ENCODE measurements at places on chromosomes 13 and 19.

DNA sequence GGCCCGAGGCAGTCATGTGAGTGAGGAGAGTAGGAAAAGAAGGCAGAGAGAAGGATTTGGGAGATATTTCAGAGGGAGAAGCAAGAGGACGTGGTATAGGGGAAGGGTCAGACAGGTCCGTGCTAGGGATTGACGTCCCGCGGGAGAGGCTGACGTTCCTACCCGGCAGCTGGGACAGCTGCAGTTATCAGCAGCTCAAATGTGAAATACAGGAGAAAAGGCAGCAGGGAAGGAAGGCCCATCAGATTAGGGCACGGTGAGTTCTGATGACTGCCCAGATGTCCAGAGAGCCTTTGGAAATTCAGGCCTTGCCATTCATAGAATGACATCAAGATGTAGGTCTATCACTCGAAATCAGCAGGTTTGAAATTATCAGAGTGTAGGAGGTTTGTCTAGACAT, 88.4 kb downstream of the IRS2 start:
- DNase-seq, result no peak

GRCh38 chr13:36166046-36166445, 34.9 kb upstream of the DCLK1 start:
- no peak for DNase-seq

DNA sequence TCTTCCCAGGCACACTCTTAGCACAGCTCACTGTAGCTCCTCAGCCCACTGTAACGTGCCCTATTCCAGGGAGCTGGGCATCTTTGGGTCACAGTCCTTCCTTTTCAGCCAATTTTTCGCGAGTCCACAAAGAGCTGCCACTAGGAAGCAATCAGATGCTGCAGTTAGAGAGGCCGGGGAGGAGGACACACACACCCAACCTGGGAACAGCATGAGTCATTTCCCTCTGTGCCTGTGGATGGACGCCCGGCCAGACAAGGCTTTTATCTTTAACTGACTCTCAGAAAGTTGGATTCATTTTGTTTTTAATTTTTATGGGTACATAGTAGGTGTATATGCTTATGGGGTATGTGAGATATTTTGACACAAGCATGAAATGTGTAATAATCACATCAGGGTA, 918.6 kb downstream of the UQCRFS1 start:
- no peak for DNase-seq

GRCh38 chr13:80504453-80504852, 163.5 kb upstream of the SPRY2 start:
- DNase-seq, result no peak

- DNase-seq, result no peak
These were observed 7.7 kb upstream of the RNF113B start for GRCh38 chr13:98184792-98185191.

DNA sequence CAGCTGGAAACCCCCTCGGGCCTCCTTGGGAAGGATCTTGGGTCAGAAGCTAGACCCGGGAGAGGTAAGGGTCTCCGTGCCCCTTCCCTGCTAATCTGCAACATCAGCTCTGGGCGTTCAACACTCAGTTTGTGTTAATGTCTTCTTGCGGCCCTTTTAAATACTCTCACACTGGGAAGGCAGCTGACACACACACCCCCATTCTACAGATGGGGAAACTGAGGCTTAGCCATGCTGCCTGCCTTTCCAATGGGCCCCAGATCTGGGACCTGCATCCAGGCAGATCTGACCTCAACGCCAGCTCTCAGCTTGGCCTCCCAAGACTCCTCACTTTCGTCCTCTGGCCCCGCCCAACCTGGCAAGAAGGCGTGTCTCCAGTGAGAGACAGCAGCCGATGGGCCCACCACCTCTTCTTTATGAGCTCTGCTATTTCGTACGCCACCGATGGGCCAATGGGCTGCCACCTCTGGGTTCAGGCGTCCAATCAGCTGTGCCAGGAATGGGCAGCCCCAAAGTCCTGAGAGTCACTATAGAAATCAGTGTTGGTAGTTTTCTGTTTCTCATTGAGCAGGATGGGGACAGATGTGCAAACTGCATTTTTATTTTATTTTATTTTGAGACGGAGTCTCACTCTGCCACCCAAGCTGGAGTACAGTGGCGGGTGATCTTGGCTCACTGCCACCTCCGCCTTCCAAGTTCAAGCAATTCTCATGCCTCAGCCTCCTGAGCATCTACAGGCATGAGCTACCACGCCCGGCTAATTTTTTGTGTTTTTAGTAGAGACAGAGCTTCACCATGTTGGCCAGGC, 43.8 kb downstream of the DNM2 start:
- DNase-seq, result no peak

DNA sequence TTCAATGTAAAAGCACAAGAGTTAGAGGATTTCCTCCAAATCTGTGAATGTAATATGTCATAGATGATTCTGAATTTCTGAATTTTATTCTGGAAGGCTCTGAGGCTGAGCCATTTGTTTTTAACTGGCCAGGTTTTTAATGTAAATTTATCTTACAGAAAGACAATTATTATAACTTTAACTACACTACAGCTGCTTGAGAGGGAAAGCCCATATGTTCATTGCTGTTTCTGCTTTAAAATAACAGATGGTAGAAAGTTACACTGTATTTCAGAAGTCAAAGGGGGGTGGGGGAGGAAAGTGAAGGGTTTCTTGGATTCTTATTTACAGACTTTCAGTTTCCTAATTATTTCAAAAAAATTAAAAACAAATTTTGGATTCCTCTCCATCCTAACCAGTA, 62.8 kb downstream of the DNAJC15 start:
- no peak for DNase-seq

DNA sequence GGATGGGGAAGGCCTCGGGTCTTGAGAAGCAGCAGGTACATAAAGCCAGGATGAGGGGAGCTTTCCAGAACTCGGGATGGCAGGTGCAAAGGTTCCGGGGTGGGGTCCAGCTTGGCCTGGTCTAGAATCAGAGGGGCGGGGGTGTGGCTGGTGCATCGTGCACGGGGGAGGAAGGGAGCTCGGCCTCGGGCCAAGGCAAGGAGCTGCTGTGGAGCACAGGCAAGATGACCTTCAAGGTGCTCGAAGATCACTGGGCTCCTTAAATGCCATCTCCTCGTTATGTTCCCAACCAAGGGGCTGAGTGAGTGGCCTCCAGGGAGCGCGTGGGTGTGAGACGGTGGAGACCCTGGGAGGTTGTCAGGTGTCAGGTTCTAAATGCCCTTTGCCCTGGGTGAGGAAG, 16.1 kb upstream of the SIGLEC11 start:
- no peak for DNase-seq

- DNase-seq, result peak; percentile 41
These were observed 11.8 kb downstream of the CCDC97 start for GRCh38 chr19:41321600-41322270.

- DNase-seq, result no peak
These were observed 112.6 kb upstream of the DACH1 start for GRCh38 chr13:71979616-71980015.

- no peak for DNase-seq
These were observed 21.4 kb downstream of the NUFIP1 start for GRCh38 chr13:44967704-44968433.

DNA sequence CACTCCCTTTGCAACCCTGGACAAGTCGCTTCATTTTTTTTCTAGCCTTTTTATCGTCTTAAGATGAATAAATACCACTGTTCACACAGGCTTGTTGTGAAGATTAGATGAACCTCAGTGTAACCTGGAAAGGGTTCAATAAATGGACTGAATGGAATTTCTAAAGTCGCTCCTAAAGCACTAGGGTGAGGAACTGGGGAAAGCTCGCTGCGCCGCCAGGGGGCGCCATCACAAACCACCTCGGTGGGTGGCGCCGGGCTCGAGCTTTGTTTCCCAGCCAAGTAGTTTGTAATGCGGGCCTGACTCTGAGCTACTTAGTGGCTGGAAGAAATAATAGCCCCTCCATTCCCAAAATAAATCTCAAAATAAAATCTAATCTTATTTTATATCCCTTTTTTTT, 2.2 kb upstream of the CEACAM6 start:
- DNase-seq, result no peak

- DNase-seq, result no peak
These were observed 765.6 kb downstream of the DIAPH3 start for GRCh38 chr13:59398127-59398526.

- no peak for DNase-seq
These were observed 4.2 kb upstream of the TNFSF11 start for GRCh38 chr13:42569576-42570344.

DNA sequence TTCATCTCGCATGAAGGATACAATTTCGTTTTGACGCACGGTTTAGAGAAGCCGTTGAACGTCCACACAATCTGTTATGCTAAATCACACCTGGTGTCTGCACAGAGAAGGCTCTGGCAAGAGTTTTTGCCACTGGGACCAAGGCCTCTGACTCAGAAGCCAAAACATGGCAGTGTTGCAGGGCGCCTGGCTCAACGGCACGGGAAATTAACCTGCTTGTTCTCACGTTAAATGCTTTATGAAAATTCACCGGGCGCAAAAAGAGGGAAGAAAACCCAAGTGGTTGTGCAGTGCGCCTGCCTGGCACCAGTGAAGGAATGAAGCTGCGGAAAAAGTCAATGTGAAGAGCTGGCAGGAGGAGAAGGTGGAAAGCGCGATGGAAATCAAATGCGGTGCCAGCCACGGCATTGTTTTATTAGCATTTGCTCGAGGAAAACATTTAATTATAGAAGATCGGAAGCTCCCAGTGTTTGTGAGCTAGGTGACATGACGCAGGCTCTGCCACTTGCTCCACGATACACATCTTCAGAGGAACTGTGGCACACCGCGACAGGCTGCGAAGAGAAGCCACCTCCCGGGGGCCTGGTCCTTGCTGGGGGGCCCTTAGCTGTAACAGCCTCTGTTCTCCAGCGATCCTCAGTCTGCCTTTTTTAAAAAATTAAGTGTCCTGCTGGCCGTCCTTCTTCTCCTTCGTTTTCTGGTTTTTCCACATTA, 126.2 kb downstream of the ZIC5 start:
- DNase-seq, result no peak

DNA sequence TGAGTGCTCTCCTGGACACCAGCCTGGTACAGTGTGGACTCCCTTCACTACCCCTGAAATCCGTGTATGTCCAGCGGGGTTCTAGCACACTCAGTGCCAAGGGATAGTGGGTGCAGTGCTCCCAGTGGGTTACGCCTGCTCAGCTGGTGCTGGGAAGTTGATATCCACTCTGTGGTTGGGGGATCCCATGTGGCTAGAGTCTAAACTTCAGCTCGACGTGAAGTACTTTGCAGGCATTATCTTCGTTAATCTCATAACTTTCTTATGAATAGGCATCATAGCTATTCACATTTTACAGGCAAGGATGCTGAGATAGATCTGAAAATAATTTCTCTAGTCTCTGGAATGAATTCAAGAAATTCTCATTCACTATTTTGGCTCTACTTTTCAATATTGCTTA, 433.2 kb upstream of the HTR2A start:
- no peak for DNase-seq

- DNase-seq, result no peak
These were observed 135.1 kb downstream of the FREM2 start for GRCh38 chr13:38821770-38822551.

GRCh38 chr13:21328201-21328600, 130.9 kb downstream of the ZDHHC20 start:
- no peak for DNase-seq

- peak; percentile 70 for DNase-seq
These were observed 10.4 kb upstream of the ZSWIM4 start for GRCh38 chr19:13784731-13785452.

DNA sequence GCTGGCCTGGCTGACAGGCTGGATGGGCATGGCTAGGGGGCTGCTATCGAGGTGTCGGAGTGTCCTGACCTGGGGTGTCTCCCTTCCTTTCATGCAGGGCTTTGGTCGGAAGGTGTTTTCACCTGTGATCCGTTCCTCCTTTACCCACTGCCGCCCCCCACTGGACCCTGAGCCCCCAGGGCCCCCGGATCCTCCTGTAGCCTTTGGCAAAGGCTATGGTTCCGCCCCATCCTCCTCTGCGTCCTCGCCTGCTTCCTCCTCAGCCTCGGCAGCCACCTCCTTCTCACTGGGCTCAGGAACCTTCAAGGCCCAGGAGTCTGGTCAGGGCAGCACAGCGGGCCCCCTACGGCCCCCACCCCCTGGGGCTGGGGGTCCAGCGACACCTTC, 11.8 kb upstream of the PRR19 start:
- DNase-seq, result no peak

DNA sequence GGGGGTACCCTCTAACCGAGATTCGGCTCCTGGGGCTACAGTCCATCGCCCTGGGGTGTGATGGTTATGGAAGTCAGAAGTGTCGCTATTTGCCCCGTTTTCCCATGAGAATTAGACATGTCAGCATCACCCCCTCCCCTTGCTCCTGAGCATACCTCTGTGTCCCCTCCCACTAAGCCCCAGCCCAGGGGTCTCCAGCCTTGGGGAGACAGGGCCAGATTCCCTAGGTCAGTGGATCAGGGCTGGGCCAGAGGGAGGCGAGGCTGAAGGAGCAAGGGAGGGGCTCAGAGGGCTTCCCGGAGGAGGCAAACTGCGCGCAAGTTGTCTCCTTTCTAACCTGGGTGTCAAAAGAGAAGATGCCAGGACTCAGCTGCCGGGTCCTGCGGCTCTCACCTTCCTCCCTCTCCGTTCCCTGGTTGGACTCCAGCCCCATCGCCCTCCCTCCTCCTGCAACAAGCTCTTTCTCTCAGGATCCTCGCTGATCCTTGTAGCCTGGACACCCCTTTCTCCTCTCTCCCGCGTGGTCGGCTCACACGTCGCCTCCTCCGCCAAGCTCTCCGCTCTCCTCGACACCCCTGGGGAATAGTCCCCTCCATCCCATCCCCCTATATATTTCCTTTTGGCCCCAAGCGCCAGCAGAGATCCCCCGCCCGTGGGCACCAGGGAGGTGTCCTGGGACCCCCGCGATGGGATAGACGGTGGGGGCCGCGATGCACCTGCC, 459 bp upstream of the TMEM59L start:
- DNase-seq, result no peak

DNA sequence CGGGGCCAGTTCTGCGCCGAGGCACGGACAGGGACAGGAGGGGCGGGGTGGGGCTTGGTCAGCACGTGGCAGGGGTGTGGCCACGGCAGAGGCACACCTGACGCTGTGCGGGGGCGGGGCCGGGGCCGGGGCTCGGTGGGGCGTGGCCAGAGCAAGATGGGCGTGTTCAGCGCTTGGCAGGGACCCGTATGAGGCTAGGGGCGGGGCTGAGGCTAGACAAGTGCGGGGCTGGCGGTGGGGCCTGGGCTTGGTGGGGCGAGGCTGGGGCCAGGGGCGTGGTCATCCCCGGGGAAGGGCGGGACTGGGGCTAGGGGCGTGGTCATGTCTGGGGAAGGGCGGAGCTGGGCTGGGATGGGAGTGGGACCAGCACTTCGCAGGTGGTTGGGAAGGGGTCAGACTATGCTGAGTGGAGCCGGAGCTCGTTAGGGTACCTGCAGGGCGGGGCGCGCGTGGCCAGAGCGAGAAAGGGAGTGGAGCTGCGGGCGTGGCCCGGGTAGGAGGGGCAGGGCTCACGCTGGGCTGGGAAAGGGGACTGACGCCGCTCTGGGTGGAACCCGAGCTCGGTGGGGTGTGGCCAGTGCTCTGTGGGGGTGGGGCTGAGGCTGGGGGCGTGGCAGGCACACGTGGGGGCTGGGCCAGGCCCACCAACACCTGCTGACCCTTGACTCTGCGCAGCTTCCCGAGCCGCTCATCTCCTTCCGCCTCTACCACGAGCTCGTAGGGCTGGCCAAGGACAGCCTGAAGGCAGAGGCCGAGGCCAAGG, 12.8 kb downstream of the POLR2E start:
- DNase-seq, result peak; percentile 85
